ENCODE measurements at places on chromosomes 4 and X.

GRCh38 chr4:64781737-64782326 lies 372.6 kb upstream of the TECRL start:
- H3K36me3 ChIP-seq = no peaks in the 10 kb centered on the region
- DNase-seq = no peak
- H3K27me3 ChIP-seq = no peaks in the 10 kb centered on the region
- H3K4me3 ChIP-seq = no peak overlapping the region

GRCh38 chr4:39083164-39083563 lies 21.1 kb downstream of the KLHL5 start:
- H3K4me3 ChIP-seq = no peak overlapping the region
- H3K36me3 ChIP-seq = no peaks in the 10 kb centered on the region
- no peaks in the 10 kb centered on the region for H3K27me3 ChIP-seq
- DNase-seq = no peak
- no peaks in the 10 kb centered on the region for H3K4me1 ChIP-seq

- DNase-seq = no peak
- no peak overlapping the region for H3K4me3 ChIP-seq
- H3K36me3 ChIP-seq = no peaks in the 10 kb centered on the region
- H3K4me1 ChIP-seq = no peaks in the 10 kb centered on the region
- no peak overlapping the region for H3K27ac ChIP-seq
These were observed 149.3 kb downstream of the DMD start for GRCh38 chrX:33062041-33062440.

DNA sequence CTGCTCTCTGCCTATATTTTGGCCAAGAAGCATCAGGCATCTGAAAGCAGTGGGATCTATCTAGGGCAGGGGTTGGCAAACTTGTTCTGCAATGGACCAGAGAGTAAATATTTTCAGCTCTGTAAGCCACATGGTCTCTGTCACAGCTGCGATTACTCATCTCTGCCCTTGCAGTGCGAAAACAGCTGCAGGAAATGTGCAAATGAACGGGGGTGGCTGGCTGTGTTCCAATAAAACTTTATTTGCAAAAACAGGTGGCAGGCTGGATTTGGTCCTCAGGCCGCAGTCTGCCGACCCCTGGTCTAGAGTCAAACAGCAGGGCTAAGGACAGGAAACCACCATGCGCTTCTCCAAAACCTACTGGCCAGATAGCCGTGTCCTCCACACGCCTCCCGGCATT lies 48.6 kb downstream of the ACOX3 start:
- H3K4me3 ChIP-seq = no peak overlapping the region
- DNase-seq = peak; percentile 80
- H3K4me1 ChIP-seq = peaks cover 42% of the 10 kb centered on the region
- H3K27ac ChIP-seq = peak overlapping the region; percentile 78
- no peaks in the 10 kb centered on the region for H3K36me3 ChIP-seq
- no peaks in the 10 kb centered on the region for H3K27me3 ChIP-seq

DNA sequence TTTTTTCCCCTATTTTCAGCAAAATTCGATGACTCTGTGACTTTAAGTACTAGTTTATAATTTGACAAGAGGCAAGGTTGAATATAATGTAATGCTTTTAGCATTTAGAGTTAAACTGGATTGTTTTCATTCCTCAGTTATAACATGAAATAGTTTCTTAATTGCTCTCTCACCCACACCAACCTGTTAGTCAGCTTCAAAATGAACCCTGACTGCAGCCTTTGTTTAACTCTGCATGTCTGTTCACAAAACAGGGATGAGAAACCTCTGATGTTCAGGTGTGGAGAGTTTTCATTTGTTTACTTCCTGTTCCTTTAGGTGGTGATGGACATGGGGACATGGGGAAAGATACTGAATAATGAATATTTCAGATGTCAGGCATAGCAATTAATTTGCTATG lies 49.9 kb upstream of the MND1 start:
- H3K27ac ChIP-seq = no peak overlapping the region
- peaks cover 14% of the 10 kb centered on the region for H3K36me3 ChIP-seq
- no peak for DNase-seq
- H3K4me1 ChIP-seq = no peaks in the 10 kb centered on the region

Data from gastrocnemius medialis (tissue), 4 donors.